Astrocyte (in vitro differentiated cells and primary cell): ENCODE measurements at places on chromosomes 16 and 17. TPM values are rescaled to one million over a fixed set of nuclear protein-coding genes. Genes with fewer than 3 reads are reported as not detected.

The MYL11 gene
- not detected in 2 replicates for total RNA-seq

- no peak for DNase-seq
- H3K27me3 ChIP-seq, result no peaks in the 10 kb centered on the region
- no peak overlapping the region for H3K27ac ChIP-seq
- no peaks in the 10 kb centered on the region for H3K36me3 ChIP-seq
- no peak overlapping the region for H3K4me3 ChIP-seq
- H3K4me1 ChIP-seq, result no peaks in the 10 kb centered on the region
These were observed 709 bp downstream of the STAT5A start for GRCh38 chr17:42288803-42289610.

DNA sequence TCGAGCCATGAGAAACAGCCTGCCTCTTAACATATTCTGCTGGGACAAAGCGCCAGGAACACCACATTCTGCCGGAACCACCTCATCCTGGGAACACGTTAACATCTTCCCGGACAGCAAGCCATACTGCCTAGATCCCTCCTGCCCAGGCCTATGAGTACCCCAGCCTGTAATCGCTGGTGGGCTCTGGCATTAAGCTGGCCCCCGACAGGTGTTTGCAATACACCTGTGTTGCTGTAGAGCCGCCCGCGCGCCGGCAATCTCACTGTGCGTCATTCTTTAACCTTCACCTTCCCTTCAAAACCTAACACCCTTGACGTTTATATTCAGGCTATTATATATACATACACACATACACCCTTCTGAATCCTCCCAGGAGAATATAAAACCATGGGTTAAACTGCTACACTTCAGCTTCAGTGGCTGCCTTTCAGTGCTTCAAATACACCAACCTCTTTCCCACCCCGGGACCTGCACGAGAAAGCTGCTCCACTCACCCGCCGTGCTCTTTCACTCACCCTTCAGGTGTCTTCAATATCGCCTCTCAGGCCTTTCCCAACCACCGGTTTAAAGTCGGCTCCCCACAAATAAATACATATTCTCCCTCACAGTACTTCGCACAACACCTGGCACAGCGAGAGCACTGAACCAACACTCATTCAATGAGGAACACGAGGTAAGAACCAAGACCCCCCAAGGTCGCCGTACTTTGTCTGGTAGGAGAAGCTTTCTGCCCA is 1.0 kb upstream of the ENDOV start:
- no peaks in the 10 kb centered on the region for H3K27me3 ChIP-seq
- peaks cover 10% of the 10 kb centered on the region for H3K4me1 ChIP-seq
- no peak overlapping the region for H3K27ac ChIP-seq
- peak overlapping the region; percentile 93 for H3K4me3 ChIP-seq

DNA sequence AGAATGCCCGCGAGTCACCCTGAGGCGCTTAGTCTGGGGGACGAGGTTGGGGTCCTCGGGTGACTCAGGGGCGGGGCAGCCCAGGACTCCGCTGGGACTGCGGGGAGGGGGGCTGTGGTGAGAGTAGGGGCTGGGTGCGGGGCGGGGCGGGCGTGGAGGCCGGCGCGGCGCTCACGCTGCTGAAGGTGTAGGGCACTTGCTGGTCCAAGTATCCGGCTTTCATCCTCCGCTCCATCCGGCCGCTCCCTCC is 832 bp downstream of the ETV4 start:
- H3K36me3 ChIP-seq, result no peaks in the 10 kb centered on the region
- H3K4me3 ChIP-seq, result peak overlapping the region; percentile 78
- peaks cover 3% of the 10 kb centered on the region for H3K27me3 ChIP-seq
- DNase-seq, result peak; percentile 20
- H3K27ac ChIP-seq, result peak overlapping the region; percentile 81

- no peaks in the 10 kb centered on the region for H3K4me1 ChIP-seq
- no peak overlapping the region for H3K4me3 ChIP-seq
- H3K27ac ChIP-seq, result no peak overlapping the region
- no peaks in the 10 kb centered on the region for H3K36me3 ChIP-seq
- peaks cover 54% of the 10 kb centered on the region for H3K27me3 ChIP-seq
- DNase-seq, result no peak
These were observed 40.0 kb downstream of the GRB7 start for GRCh38 chr17:39777534-39778365.
